AML-193 (cell line): ENCODE measurements at places on chromosomes 11 and 22.

DNA sequence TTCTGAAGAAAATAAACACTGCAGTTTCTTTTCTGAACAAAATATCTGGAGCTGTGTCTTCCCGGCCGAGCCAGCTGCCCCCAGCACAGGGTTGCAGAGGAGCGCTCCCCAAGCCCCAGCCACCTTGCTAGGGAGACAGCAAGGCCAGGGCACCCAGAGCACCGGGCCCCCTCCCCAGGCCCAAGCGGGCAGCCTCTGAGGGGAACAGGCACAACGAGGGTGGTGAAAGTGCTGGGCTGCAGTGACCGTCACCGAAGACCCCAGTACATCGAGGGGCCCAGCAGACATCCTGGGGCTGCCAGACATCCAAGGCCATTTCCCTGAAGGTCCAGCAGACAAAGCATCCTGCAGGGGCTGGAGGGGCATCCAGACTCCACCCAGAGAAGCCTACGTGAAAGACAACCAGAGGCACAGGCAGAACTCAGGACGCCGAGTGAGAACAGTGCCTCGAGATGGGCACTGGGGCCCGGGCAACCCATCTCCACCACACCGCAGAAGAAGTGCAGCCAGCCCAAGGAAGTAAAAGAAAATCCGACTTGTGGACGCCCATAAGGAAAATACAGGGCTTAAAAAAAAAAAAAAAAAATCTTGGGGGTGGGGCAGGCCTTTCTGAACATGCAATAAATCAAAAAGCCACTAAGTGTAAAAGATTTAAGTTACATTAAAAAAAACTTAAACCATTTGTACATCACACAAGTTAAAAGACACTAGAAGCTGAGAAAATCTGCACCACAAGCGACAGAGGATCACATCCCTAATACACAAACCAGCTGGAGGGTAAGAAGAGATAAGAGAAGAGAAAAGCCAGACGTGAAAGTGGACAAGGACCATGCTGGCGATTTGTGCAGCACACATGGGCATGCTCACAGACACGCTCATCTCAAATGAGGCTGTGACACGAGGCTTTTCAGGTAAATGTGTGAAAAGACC is 36.0 kb upstream of the COMT start:
- no peak for DNase-seq

- no peak for DNase-seq
These were observed 11.4 kb downstream of the PAX6 start for GRCh38 chr11:31799435-31800397.

- DNase-seq: no peak
These were observed 11.5 kb upstream of the FOLR3 start for GRCh38 chr11:72124046-72124445.

- no peak for DNase-seq
These were observed 114.5 kb upstream of the TTC12 start for GRCh38 chr11:113199866-113200265.

DNA sequence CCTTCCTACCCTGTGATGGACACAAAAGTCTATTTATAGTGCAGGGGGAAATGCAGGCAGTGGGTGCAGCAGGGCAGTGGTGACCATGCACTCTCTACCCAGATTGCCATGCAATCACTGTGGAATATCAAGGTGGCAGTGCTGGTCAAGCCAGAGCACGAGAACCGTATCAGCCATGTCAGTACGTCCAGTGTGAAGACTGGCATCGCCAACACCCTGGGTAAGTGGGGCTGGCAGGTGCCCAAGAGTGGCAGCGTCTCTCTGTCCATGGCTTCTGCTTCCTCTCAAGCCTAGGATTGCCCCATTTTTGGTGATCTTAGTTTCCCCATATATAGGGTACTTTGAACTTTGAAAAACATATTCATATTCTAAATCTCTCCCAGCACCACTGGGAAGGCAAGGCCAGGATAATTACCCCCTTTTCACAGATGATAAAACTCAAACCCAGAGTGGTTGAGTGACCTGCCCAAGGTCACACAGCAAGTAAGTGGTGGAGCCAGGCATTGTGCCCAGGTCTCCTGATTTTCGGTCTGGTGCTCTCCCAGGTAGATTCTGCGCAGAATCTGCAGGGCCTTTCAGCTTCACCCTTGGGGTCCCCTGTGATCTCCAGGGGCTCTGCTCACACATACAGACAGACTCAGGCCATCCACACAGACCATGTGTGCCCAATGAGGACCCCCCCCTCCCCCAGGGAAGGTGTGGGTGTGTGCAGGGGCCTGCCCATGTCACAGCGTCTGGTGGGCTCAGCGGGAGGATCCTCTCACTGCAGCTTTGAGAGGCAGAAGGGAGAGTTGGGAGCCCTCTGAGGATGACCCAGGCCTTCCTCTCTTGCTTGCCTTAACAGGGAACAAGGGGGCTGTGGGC is 7.1 kb downstream of the INPPL1 start:
- DNase-seq: no peak

GRCh38 chr22:47724751-47725150 is 962.3 kb downstream of the TBC1D22A start:
- DNase-seq: no peak

- DNase-seq: no peak
These were observed 37.6 kb upstream of the BIRC3 start for GRCh38 chr11:102279641-102280170.

- no peak for DNase-seq
These were observed 566 bp downstream of the ATP6V1E1 start for GRCh38 chr22:17627961-17628405.

- no peak for DNase-seq
These were observed 29.2 kb downstream of the CPT1A start for GRCh38 chr11:68812526-68812925.
